ENCODE measurements at places on chromosomes 11 and 22. TPM values are rescaled to one million over a fixed set of nuclear protein-coding genes. Genes with fewer than 3 reads are reported as not detected.

WNT11 gene
- total RNA-seq: not detected

SLC22A8 gene
- total RNA-seq: not detected

TRPM5 gene
- total RNA-seq: 0.07 TPM

RBMXL2 gene
- total RNA-seq: not detected

DNA sequence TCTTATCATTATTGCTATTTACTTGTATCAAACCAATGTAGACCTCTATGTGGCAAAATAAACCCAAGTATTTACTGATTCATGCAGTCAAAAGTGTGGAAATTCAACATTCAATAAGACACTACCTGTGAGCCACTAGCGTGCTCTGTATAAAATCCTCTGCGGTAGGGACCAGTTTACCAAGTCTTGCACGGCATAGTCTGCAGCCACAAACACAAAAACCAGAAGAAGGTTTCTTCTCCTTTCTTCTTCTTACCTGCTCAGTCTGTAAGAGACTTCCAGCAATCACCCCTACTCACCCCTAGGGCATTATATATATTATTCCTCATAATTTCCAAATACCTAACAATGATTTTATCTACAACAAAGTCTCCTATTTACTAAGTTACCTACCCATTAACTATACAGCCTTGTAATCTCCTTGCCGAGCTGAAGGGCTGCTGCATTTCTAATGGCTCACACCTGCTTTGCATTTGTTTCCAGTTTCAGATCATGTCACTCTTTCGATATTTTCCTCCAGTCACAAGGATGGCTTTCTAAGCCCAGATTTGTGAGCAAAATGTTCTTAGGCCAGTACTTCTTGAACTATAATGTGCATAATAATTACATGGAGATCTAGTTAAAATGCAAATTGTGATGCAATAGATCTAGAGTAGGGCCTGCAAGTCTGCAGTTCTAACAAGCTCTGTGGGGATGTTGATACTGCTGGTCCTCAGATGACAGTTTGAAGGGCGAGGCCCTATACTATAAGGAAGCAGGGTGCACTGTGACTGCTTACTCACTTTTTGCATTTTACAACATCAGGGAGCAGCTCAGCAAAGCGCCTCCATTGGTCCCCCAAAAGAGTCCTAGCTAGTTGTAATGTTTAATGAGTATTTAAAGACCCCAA is 191.9 kb upstream of the DDI1 start:
- DNase-seq: no peak

DNA sequence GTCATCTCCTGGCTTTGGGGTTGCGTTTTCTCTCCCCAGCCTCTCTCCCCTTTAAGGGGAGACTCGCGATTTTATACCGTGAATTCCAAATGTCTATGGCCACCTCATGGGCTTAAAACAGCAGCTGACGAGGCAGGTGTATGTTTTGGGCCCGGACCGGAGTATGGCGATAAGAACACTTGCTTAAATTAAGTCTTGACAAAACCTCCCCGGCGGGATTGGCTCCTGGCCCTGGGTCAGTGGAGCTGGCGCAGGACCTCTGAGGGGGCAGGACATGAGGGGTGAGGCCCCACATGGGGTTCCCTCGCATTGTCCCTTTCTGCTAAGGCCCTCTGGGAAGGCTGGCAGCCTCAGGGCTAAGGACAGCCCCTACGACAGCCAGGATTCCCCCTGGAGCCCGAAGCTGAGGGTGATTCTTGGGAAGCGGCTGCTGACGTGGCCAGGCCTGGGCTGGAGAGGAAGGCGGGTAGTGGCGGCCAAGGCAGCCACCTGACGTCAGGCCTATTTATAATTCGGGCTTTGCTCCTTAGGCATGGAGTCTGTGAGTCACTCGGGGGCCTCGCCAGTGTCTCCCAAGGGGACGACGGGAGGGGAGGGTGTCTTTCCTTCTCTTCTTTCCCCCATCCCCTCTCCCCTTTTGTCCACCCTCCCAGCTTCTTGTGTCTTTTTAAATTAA is 12.7 kb downstream of the MYO18B start:
- no peak for DNase-seq

GRCh38 chr11:19978668-19979518 is 181.4 kb downstream of the DBX1 start:
- DNase-seq: no peak

DNA sequence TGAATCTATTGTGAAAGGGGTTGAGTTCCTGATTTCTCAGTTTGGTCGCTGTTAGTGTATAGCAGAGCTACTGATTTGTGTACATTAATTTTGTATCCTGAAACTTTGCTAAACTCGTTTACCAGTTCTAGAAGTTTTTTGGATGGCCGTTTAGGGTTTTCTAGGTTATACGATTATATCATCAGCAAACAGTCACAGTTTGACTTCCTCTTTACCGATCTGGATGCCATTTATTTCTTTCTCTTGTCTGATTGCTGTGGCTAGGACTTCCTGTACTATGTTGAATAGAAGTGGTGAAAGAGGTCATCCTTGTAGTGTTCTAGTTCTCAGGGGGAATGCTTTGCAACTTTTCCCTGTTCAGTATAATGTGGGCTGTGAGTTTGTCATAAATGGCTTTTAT is 24.6 kb upstream of the OOSP4B start:
- DNase-seq: no peak

DNA sequence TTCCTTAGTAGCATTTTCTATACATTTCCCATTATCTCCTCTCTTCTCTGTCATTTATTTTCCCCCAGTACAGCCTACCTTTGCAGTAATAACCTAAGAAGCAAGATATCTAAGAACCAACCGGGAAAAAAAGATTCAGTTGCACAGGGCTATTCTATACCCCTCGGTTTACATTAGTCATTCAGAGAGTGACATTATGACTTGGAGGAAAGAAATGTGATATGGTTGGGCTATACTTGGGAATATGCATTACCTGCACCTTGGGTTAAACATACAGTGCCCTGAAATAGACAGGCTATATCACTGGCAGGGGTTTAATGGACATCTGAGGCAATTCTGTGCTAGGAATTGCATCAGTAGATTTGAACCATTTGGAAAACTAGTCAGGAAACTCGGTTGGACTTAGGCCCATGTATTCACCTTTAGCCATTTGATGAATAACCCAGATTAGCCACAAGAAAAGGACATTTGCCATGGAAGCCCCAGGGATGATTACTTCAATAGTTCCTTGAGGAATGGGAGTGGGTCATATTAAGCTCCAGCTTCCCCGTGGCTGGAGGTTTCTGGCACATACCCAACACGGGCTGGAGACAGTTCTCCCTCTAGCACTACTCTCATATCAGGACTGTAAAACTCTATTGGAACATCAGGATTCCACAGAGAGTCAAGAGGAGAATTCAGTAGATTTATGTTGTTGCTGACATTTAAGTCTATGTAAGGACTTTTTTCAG is 973.2 kb downstream of the NTM start:
- DNase-seq: no peak
